DMS153 (cell line): ENCODE measurements at places on chromosomes 7 and 10.

DNA sequence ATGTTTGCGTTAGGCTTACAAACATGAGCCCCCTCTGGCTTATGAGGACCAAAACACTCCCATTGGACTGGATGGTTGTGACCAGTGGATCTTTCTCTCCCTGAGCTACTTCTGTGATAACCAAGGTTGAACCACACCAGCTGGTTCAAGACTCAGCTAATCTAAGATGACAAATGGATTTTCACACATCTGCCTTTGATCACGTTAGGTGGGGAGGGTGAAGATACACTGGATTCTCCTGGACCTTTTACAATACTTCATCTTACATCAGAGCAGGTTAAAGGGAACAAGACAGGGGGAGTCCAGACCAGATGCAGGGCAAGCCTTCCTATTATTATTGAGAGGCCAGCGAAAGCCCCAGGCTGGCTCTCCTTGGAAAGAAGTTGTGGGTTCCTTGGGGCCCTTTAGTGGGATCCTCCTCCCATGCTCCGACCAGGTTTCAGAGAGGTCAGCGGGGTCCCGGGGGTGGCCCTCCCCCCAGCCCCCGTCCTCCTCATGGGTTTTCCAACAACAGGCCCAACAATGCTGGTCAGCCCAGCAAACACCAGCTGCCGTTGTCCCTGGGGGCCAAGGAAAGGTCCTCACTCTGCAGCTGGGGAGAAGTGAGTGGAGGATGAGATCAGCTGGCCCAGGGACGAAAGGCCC is 2.8 kb downstream of the GFRA1 start:
- DNase-seq = no peak

DNA sequence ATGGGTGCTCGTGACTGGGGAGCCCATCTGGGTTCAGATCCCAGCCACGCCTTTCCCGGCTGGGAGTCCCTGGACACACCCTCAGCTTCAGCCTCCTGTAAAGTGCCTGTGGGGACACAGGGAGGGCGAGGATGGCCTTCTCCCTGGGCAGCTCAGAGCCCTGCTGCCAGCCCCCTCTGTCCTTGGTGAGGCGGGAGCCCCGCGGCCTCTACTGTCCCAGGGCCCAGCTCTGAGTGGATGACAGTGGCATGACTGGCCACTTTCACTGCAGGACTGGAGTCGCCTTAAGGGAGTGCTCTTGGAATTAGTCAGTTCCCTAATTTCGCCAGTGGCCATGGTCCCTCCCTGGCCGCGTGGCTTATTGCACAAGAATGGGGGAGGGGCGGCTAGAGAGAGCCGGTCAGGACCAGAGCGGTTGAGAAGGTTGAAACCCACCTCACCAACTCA is 4.6 kb downstream of the BRI3 start:
- no peak for DNase-seq

DNA sequence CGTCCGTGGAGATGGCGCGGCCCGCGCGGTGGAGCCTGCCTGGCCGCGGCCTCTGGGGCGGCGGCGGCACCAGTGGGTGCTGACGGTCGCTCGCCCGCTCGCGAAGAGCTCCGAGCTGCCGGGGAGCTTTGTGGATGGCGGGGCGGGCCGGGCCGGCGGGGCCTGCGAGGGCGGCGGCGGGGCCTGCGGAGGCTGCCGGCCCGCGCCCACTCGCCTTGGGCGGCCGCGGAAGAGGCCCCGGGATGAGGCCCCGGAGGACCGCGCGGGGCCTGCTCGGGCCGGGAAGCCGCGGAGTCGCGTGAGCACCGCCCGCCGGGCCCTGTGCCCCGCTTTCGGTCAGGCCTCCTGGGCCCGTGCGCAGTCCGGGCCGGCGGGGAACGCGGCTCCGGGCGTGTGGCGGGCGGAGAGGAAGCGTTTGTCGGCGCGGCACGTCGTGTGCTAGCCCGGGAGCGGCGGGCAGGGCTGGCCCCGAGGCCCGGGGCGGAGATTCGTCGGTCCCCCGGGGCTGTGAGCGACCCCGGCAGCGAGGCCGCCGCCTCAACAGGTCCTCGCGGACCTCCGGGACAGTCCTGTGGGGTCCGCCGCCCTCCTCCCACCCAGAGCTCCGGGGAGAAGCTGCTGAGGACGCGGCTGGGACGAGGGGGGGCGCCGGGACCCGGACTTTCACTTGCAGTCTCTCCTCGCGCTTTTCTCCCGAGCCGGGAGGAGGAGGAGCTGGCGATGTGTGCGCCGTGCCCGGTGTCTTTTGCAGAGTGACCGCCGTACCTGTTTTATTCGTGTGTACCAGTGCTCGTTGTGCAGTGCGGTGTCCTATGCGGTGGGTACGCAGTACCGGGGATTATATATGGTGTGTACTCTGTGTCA is 578 bp downstream of the ZMYND11 start:
- no peak for DNase-seq

DNA sequence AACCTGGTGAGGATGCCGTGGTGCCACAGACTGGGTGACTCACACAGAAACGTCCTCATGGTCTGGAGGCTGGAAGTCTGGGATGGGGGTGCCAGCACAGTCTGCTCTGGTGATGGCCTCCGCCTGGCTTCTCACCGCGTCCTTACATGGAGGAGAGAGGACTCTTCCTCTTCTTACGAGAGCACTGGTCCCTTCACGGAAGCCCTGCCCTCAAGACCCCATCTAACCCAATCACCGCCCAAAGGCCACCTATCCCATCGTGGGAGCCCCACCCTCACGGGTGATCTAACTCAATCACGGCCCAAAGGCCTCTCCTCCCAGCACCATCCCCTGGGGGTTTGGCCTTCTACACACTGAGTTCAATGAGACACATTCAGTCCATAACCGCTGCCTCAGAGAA is 137.7 kb downstream of the PTPRN2 start:
- no peak for DNase-seq

DNA sequence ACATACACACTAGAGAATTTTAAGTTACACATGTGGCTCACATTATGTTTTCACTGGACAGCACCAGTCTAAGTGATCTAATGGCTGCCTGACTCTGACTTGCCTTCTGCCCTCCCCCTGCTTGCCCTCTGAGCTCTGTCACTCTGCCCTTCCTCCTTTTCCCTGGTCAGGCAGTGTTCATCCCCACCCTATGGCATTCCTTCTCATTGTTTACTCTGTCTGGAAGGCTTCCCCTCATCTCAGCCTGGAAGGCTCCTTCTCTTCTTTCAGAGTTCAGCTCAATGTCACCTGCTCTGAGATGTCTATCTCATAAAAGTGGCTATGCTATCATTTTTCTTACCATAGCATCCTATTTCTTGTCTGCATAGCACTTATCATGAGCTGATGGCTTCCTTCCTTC is 305.7 kb downstream of the BMPER start:
- DNase-seq = no peak

- DNase-seq = no peak
Observed at GRCh38 chr10:128056303-128057050, 69.7 kb downstream of the MKI67 start.

GRCh38 chr7:135842446-135843179 is 94.0 kb upstream of the FAM180A start:
- no peak for DNase-seq

DNA sequence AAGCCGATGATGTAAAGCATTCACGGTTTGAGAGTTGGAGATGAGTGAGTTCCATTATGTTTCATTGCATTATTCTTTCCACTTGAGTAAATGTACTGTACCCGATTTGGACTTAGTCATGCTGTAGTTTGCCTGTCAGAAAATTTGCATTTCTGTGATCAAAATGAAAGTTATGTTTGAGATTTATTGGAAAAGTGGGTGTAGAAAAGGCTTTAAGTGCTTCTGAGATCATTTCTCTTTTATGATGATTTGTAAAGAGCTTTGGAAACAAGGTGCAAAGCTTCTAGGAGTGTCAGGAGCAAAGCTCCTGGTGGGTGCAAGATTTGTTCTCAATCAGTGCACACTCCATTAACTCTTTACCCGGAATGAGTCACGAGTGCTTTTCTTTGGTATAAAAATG is 204.1 kb upstream of the POM121L12 start:
- no peak for DNase-seq

DNA sequence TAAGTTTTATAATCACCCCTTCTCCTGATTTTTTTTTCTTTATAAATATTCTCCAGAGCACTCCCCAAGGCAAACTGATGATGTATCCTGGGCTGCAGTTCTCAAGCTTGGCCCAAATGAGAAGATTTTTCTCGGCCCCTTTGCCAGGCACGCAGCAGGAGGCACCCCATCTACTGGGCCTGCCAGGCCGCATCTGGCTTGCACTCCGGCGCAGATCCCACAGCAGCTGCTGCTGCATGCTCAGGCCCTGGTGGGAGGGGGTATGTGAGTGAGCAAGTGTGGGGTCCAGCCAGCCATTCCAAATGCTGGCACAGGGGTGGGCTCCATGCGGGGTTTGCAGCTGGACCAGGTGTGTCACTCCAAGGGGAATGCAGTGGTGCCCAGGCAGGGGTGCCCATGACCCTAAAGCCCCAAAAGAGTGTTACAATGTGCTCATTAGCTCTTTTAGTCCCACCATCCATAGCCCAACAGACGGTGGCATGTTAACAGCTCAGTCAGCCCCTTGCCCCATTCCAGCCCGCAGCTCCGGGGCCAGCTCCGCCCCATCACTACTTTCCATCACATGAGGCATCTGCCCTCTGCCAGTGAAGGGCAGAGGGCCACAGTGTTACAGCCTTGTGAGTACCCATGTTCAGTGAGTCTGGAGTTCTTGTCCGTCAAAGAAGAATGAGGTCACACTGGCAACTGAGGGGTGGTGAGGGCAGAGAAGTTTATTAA is 25.9 kb downstream of the OAT start:
- no peak for DNase-seq

DNA sequence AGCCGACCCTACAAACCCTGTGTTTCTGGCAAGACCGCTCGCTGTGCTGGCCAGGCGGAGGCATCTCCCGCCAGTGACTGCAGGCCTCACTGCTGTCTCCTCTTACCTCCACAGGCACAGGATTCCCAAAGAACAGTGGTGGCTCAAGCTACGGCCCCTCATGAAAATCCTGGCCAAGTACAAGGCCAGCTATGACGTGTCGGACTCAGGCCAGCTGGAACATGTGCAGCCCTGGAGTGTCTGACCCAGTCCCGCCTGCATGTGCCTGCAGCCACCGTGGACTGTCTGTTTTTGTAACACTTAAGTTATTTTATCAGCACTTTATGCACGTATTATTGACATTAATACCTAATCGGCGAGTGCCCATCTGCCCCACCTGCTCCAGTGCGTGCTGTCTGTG is 36.2 kb downstream of the PITRM1 start:
- no peak for DNase-seq

GRCh38 chr7:142434666-142435167 is 176.9 kb upstream of the PRSS58 start:
- no peak for DNase-seq

- no peak for DNase-seq
Observed at GRCh38 chr10:74436523-74437170, 285.6 kb downstream of the ADK start.

- DNase-seq = no peak
Observed at GRCh38 chr7:148344406-148344805, 246.2 kb upstream of the C7orf33 start.

- no peak for DNase-seq
Observed at GRCh38 chr7:64872351-64873154, 30.5 kb upstream of the ZNF273 start.

- DNase-seq = no peak
Observed at GRCh38 chr10:9762966-9763656, 1254.6 kb upstream of the CELF2 start.

GRCh38 chr7:23347682-23348180 is 48.6 kb downstream of the MALSU1 start:
- DNase-seq = peak; percentile 11

DNA sequence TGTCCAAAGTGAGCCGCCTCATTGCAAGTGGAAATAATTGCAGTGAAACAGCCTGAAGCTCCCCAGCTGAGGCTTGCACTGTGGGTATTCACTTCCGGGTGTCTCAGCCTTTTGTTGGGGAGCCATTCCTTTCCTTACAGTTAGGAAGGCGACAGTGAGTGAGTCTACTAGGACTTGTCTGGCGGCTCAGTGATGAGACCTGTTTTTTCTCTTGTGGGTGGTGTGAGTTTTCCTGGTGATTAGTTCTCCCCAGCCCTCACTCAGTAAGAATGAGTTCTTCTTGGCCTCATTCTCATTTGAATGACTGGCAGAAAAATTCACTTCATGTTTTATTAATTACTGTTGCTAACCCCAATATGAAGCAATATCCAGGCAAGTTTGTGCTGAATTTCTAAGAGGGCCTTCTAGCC is 2.6 kb downstream of the PGAM1 start:
- DNase-seq = no peak

DNA sequence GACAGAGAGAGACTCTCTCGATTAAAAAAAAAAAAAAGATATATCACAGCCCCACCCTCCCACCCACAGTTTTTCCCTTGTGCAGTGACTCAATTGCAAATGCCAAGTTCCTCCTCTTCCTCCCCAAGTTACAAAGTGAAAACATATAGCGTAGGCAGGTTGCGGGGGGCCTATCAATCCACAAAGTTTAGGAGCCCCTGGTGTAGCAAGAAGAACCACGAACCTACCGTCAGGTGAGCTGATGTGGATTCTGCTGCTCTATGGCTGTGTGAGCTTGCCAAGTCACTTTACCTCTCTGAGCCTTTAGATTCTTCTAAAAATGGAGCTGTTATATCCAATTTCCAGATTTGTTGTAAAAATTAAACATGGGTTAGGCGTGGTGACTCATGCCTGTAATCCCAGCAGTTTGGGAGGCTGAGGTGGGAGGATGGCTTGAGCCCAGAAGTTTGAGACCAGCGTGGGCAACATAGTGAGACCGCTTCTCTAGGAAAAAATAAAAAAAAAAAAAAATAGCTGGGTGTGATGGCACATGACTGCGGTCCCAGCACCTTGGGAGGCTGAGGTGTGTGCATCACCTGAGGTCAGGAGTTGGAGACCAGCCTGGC is 8.2 kb upstream of the RHBDD2 start:
- DNase-seq = no peak

GRCh38 chr7:2802101-2802500 is 42.0 kb downstream of the GNA12 start:
- DNase-seq = no peak

DNA sequence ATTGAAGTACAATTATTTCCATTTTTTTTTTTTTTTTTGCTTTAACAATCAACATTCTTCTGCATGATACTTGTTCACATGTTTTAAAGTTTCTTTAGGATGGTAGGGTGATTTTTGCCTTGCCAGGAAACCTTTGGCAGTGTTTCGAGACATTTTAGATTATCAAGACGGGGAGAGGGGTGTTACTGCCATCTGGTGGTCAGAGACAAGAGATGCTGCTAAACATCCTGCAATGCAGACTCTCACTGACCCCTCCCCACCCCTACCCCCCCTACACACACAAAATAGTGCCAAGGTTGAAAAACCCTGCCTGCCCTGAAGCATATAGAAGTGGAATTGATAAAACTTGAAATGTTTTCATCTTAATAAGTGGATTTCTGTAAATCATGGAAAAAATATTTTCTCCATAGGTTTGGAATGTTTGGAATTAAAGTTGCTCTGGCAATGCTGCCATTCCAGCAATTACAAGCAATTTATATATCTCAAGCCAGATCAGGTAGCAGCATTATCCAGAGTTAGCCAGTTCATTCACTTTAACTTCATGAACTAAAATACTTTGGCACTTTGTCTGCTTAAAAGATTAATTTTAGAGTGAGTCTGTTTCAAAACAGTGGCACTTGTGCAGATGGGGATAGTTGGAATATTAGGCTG is 62.1 kb downstream of the SDHAF3 start:
- peak; percentile 33 for DNase-seq
